ENCODE measurements at places on chromosomes 16 and 17. TPM values are rescaled to one million over a fixed set of nuclear protein-coding genes. Genes with fewer than 3 reads are reported as not detected.
A peak's percentile ranks its signal among the peaks of the same experiment; 100 is the strongest.

ACSM3 gene
- 13.6 TPM for total RNA-seq

NOS2 gene
- total RNA-seq, result not detected

FBXL16 gene
- total RNA-seq, result 0.75 TPM

VKORC1 gene
- 38.7 TPM for total RNA-seq

GPR142 gene
- not detected for total RNA-seq

MPP3 gene
- not detected for total RNA-seq

ZNF19 gene
- 10.5 TPM for total RNA-seq

KRTAP1-5 gene
- total RNA-seq, result not detected

ZNF597 gene
- 4.2 TPM for total RNA-seq

C16orf95 gene
- total RNA-seq, result 1.7 TPM

SULT1A2 gene
- not detected for total RNA-seq

C16orf86 gene
- 2.4 TPM for total RNA-seq

SAMD14 gene
- 4.7 TPM for total RNA-seq

DNA sequence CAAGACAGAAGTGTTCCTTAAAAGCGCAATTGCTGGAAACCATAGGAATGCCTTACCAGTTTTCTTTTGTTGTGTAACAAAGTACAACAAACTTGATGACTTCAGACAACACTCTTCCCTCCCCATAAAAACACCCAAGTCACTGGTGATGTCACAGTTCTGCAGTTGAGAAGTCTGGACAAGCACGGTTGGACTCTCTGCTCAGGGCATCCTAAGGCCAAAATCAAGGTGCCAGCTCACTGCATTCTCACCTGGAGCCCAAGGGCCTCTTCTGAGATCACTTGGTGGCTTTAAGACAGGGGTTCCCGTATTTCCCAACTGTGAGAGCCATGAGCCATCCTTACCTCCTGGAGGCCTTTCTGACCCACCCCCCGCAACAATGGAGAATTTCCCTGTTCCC is 45.6 kb upstream of the MEAK7 start:
- DNase-seq, result no peak

GRCh38 chr16:20879175-20880040 is 20.8 kb downstream of the DCUN1D3 start:
- DNase-seq, result no peak

DNA sequence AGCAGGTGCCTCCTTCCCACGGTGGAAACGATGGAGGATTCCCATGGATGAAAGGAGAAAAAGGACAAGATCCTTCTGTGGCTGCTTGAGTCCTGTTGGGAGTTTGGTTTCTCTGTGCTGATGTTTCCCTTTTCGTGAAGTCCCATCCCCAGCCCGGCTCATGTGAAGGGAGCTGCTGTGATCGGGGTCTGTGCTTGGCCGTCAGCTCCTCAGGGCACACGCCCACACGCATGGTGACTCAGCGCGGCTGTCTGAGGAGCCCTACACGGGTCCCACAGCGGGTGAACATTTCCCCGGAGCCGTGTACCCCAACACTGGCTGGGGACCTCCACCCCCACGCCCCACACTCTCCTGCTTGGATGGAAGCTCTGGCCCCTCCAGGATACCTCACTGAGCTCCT is 44.5 kb upstream of the SSTR5 start:
- no peak for DNase-seq

- DNase-seq, result no peak
These were observed 572.2 kb upstream of the SOX9 start for GRCh38 chr17:71548540-71549190.

- no peak for DNase-seq
These were observed 248.8 kb downstream of the HS3ST3A1 start for GRCh38 chr17:13352747-13353415.

DNA sequence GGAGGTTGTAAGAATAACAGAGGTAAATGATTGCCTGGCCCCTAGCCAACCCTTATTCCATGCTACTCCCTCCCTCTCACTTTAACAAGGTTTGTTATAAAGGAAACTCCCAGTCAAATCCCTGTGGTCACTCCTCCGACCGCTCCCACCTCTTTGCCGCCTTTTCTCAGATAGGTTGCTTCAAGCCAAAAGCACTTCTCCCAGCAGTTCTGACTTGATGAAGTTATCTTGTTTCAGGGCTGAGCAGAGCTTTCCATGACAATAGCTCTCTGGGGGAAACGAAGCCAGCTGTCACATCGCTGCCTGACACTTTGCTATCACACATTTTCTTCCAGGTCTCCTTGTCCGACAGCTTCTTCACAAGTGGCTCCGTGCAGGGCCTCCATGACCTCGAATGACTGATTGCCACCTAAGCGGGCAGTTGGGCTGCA is 278.6 kb downstream of the HAPSTR1 start:
- DNase-seq, result no peak

DNA sequence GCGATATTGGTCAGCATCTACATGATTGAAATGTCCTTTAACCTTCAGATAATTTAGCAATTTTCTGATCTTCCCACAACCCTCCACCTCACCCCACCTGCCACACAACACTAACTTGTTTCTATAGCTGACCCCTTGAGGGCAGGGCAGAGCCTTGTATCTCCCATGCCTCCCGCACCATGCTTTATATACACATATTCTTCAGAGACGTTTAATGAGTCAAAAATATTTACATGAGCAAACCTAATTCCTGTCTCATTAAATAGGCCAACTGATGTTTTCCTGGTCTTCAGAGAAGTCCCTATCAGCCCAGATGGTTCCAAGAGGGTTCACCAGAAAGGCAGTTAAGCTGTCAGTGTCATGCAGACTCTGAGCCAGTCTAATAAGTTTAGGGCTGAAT is 6.6 kb upstream of the DHRS7C start:
- no peak for DNase-seq

GRCh38 chr17:71472809-71473789 is 647.7 kb upstream of the SOX9 start:
- DNase-seq, result no peak

- DNase-seq, result no peak
These were observed 12.4 kb downstream of the BCAR1 start for GRCh38 chr16:75238853-75239541.

GRCh38 chr17:55261311-55261710 is 3.4 kb upstream of the HLF start:
- DNase-seq, result no peak

- no peak for DNase-seq
These were observed 68.6 kb downstream of the HAPSTR1 start for GRCh38 chr16:9159839-9160550.

DNA sequence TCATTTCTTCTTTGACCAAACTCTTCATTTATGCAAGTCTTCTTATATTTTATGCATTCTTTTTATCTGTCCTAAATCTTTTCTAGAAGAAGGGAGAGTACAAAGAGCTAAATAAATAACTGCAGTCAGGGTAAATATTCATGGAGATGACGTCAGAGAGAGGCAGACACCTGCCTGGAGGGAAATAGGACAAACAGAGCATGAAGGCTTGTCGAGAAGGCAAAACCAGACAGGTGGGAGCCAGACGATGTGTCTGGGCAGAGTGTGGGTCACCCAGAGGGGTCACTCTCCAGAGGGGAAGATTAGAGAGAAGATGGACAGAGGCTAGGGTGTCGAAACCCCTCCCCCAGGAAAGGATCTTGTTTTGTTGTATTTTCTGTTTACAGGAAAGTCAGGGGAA is 78.3 kb upstream of the RPL38 start:
- DNase-seq, result no peak

GRCh38 chr16:2866431-2866830 is 8.5 kb upstream of the PRSS22 start:
- DNase-seq, result no peak

GRCh38 chr17:70521821-70522256 is 352.5 kb downstream of the KCNJ2 start:
- DNase-seq, result no peak

GRCh38 chr17:77464988-77465357 is 324.2 kb downstream of the SEC14L1 start:
- no peak for DNase-seq

GRCh38 chr16:76486740-76487139 is 209.5 kb downstream of the CNTNAP4 start:
- no peak for DNase-seq

GRCh38 chr17:48578616-48579470 is 693 bp upstream of the HOXB4 start:
- peak; percentile 55 for DNase-seq

GRCh38 chr17:66636111-66636510 is 198.8 kb upstream of the CACNG5 start:
- DNase-seq, result no peak

DNA sequence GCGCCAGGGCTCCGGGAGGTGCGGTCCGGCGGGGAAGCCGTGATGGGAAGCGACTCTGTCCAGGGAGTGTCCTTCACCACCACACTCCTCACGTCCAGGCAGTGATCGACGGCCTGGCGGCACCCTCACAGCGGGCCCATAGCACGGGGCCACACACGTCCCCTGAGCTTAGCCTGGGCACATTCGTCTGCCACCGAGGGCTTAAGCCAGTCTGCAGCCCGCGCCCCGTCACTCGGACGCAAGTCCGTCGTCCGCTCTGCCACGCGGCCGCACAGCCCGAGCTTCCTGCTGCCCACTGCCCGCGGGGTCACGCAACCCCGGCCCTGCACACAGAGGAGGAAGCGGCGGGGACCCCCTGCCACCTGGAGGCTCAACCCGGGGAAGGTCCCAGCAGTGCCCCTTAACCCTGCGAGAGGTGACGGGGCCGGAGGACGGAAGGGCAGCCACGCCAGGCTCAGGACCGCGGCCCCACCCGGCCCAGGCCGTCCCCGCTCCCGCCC is 3.0 kb upstream of the TBX2 start:
- no peak for DNase-seq

DNA sequence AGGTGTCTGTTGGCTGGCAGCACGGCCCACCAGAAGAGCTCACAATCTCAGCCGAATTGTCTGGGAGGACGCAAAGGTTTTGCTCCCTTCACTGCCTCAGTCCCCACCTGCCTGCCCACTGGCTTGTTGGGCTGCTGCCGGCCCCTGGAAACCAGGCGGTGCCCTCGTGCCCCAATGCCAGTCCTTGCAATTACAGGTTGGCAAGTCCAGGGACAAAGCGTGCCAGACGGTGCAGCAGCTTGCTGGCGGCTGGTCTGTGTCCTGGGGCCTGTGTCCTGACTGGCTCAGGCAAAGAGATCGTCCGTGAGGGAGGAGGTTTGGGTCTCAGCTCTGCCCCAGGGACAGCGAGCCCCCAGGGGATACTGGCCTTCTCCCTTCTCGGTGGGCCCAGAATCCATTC is 24.6 kb upstream of the SPNS2 start:
- DNase-seq, result no peak

DNA sequence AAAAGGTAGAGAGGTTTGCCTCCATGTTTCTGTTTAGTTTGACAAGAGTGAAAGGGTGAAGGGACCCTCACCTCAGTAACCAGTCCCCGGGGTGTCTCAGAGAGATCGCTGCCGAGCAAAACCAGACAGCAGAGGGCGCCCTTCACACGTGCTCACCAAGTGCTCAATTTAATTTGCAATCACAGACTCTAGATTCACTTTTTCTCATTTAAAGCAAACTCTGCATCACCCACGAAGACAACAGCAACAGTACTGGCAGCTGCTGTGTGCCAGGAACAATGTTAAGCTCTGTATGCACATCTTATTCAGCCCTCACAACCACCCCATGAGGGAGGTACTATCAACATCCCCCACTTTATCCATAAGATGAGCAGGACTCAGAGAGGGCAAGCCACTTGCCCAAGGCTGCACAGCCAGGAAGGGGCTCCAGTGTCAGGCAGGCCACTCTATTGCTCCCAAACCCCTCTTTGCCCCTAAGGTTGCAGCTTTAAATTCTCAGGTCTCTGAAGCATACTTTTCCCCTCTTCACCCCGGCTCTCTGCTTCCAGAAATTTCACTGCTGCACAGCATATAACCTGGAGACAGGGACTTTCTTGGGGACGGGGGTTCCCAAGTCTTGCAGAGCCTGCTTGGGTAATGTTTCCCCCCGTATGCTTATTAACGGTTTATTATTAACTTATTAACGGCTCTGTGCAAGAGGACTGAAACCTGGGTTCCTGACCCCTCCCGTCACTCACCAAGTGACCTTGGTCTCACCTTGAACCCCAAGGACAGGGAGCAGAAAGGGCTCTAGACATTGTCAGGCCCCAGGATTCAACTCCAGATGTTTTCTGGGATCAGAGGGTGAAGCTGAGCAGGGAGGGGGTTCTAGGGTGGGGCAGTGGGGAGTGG is 70.9 kb downstream of the CNGB1 start:
- peak; percentile 48 for DNase-seq

GRCh38 chr16:57150682-57151330 is 35.0 kb downstream of the PSME3IP1 start:
- DNase-seq, result no peak

DNA sequence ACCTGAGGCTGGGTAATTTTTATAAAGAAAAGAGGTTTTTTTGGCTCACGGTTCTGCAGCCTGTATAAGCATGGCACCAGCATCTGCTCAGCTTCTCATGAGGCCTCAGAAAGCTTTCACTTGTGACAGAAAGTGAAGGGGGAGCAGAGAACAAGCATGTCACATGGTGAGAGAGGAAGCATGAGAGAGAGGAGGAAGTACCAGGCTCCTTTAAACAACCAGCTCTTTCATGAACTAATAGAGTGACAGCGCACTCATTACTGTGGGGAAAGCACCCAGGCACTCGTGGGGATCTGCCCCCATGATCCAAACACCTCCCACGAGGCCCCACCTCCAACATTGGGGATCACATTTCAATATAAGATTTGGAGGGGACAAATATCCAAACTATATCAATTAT is 86.8 kb downstream of the USP32 start:
- DNase-seq, result no peak

- DNase-seq, result no peak
These were observed 22.5 kb downstream of the HEATR9 start for GRCh38 chr17:35846055-35846809.

DNA sequence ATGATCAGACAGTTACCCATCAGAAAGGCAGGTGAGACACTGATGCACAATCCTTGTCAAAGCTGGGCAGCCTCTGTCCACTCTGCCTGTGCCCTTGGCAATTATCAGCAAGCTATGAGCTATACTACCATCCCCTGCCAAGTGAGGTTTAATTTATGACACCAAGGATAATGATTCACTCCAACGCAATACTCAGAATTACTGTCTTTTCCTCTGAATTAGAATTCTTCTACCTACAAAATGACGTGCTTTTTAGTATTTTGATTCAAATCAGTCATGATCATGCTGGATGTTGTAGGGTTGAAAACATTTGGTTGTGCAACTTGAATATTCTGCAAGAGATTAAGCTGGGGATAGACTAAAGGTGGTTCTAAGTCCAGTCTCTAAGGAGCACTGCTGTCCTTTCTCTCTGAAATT is 116.8 kb upstream of the SOX9 start:
- DNase-seq, result no peak

GRCh38 chr16:89375686-89376085 is 114.7 kb downstream of the ANKRD11 start:
- DNase-seq, result no peak

DNA sequence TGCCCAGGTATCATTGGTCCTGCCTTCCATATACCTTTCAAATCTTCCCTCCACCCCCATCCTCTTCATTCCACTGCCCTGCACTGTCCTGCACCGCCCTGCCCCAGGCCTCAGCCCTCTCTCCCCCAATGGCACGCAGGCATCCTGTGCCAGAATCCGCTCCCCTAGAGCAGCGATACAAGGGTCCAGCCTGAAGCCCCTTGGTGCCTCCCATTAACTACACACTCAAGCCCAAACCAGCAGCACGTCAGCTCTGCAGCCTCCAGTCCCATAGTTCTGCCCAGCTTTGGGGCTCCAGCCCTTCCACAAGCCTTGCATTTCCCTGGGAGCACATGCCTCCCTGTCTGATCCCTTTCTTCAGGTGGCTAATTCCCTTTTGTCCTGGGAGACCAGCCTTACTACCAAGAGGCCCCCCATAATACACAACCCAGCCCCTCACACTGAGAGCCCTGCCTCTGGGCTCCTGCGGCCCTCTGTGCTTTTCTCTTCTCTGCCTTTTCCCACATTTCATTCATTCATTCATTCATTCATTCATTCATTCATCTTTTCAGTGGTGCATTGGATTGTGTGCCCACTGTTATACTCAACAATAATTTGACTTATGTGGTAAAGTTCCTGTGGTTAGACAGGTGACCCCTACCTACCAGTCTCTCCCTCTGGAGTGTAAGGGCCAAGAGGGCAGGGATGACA is 26.8 kb upstream of the DLX3 start:
- DNase-seq, result no peak
